Bronchial epithelial cell (primary cell): ENCODE measurements at places on chromosomes 4 and X. TPM values are rescaled to one million over a fixed set of nuclear protein-coding genes. Genes with fewer than 3 reads are reported as not detected.

Gene FAM236A
- not detected in 2 replicates for total RNA-seq

DNA sequence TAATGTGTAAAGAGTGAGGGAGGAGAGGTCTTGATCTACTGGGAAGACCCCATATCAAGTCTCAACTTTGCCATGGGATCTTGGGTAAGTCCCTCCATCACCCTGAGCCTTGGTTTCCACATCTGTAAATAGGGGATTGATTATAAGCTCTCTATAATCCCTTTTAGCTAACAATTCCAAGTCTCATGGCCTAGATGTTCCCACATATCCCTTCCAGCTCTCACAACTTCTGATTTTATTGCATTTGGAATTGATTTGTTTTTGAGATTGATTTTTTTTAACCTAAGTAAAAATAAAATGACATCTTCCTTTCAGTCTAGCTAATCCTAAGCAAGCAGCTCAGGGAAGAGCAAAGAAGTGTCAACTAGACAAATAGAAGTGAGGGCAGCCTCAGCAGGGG, 29.8 kb downstream of the SMIM20 start:
- DNase-seq, result no peak

GRCh38 chr4:112514647-112515197, 1.3 kb downstream of the NEUROG2 start:
- DNase-seq, result no peak

Gene CT45A5
- not detected in 2 replicates for total RNA-seq
